ENCODE measurements at places on chromosomes 1 and 21. TPM values are rescaled to one million over a fixed set of nuclear protein-coding genes. Genes with fewer than 3 reads are reported as not detected.

CNR2 gene
- not detected for total RNA-seq

ADCY10 gene
- total RNA-seq = not detected

CYP4A11 gene
- total RNA-seq = 0.32 TPM

ZBTB8OS gene
- total RNA-seq = 26.7 TPM

CDKN2C gene
- total RNA-seq = 11.6 TPM

UBE2U gene
- total RNA-seq = not detected

DNA sequence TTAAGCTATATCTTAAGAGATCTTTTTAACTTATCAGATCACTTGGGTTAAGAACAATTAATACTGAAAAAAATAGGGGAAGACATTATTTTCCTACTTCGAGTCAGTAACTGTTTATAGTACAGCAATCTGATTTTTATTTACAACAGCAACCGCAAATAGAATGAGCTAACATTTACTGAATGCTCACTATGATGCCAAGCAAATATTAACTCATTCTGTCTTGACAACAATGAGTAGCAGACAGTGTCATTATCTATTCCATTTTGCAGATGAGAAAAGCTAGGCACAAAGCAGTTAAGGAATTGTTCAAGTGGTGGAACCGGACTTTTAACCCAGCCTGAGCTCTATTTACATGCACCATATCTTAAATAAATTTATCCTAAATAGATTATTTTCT, 273.7 kb downstream of the NTNG1 start:
- DNase-seq = no peak

- no peak for DNase-seq
Observed at GRCh38 chr21:27647401-27647800, 680.5 kb upstream of the ADAMTS5 start.

DNA sequence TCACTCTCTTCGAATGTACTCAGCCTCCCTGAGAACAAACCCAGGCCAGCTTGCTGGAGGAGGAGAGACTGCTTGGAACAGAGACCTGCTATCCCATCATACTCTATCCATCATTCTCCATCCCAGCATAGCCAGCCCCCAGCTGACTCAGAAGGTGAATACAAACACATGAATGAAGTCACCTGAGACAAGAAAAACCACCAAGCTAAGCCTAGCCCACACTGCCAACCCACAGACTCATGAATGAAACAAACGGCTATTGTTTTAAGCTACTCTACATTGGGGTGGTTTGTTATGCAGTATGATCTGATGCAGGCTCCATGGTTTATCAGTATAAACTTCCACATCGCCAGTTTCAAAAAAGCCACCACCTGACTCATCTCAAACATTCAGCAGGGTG, 395.6 kb downstream of the SETD4 start:
- DNase-seq = no peak

GRCh38 chr1:203127666-203128430, at the start of gene ADORA1:
Gene ADORA1 (plus strand): TSS chr1:203127726. CDS start chr1:203128842, 1,116 bp downstream.
- no peak for DNase-seq

DNA sequence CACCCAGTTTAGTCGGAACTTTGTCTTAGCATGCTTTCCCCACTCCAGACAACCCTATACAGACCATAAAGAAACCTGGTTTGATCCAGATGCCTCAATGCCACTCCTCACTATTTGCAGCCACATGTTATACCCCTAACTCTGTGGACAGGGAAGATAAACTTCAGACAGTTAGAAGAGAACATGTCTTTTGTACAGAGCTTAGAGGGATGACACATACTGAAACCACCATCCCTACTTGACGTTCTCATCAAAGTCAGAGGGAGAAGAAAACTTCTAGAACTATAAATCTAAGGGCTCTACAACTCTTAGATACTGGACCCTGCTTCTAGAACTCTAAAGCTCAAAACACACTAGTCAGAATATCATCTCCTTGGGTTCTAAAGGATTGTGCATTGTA, 3.7 kb downstream of the SYT6 start:
- no peak for DNase-seq

- no peak for DNase-seq
Observed at GRCh38 chr1:189880135-189880534, 597.5 kb downstream of the BRINP3 start.
